ENCODE measurements at places on chromosomes 12 and 14.

DNA sequence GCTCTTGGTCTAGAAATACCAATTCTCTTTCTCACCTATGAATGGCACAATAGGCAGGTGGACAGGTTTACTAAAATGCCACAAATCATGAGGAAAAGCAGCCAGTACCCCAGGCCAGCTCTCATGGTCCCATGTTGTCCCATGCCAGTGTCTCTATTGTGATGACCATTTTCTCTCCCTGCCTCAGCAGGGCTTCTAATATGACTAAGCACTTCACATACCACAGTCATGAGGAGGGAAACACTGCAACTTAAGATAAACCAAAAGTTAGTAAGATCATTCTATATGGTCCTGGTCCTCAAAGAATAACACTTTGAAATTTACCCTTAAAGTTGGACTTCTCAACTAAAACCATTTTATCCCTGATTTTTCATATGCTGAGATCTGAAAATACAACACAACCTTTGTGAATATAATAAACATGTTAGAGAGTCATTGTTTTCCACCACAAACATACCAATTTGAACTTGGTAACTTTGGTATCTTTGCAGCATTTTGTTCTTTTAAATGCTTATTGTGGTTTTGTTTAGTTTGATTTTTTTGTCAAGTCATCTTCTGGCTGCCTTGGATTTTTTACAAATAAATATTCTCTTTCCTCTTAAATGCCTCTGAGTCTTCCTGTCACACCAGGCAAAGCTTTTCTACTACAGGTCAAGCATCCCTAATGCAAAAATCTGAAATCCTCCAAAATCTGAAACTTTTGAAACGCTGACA, 3.6 kb downstream of the TTC5 start:
- DNase-seq: no peak

- no peak for DNase-seq
Measured at GRCh38 chr12:130286741-130287440, 50.8 kb upstream of the PIWIL1 start.

DNA sequence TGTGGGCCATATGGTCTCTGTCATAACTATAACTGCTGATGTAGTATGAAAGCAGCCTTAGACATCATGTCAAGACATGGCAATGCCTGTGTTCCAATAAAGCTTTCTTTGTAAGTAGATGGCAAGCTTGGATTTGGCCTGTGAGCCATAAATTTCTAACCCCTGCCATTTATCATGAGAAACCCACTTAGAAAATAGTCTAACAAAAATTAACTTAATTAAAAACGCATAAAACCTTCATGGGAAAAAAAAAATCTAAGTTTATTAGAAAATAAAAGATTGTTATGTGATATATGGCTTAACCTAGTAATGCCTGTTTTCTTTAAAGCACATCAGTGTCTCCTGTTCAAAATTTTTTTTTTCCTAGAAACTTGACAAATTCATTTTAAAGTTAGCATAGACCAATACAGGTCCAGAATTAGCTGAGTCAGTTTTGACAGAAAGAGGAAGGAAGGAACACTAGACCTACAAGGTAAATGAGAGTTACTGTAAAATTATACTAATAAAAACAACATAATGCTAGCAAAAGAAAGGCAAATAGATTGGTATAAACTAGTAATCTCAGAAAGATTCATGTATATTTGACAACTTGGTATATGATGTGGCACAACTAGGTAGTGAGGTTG, 68.2 kb downstream of the USP15 start:
- DNase-seq: no peak

GRCh38 chr12:120835657-120836056, 68.5 kb downstream of the SPPL3 start:
- DNase-seq: no peak

DNA sequence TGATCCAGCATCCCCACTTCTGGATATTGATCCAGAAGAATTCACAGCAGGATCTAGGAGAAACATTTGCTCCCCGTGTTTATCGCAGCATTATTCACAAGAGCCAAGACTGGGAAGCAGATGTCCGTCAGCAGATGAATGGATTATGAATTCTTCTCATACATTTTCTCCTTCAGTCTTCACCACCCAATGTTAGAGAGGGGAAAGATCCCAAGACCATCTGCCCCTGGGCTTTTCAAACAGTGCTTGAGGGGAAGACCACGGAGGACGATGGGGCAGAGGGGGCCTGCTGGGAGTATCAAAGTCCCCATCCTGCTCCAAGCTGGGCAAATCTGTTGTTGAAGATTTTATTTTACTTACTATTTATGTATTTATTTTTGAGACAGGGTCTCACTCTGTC, 41.1 kb downstream of the SERPINA3 start:
- no peak for DNase-seq

GRCh38 chr14:67816326-67817002, at the start of gene ZFYVE26:
Gene ZFYVE26, minus strand, starts transcription at chr14:67816590. Its CDS starts 627 bp downstream, at chr14:67815963.
- peak; percentile 91 for DNase-seq

DNA sequence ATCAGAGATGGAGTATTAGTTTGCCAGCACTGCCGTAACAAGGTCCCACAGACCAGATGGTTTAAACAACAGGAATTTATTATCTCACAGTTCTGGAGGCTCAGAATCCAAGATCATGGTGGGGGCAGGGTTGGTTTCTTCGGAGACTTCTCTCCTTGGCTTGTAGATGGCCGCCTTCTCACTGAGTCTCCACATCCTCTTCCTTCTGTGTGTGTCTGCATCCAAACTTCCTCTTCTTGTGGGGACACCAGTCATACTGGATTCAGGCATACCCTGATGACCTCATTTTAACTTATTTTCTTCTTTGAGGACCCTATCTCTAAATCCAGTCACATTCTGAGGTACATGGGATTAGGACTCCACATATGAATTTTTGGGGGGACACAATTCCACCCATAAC, 455.5 kb downstream of the RGS6 start:
- DNase-seq: no peak

DNA sequence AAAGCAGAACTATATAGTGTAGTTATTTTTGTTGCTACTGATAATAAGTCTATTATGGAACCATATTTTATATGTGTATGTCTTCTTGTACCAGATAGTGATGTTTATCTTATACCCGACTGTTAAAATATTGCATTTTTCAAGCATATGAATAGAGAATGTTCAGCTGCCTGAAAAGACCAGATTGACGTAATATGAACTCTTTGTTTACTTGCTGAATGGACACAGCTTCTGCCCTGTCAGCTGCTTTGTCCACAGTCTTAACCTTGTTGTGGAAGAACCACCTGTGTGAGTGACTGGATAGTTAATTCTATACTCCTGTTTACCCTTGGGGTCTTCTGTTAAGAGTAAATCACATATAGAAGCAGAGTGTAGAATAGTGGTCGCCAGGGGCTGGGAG, 109.3 kb downstream of the LGR5 start:
- DNase-seq: no peak

- no peak for DNase-seq
Measured at GRCh38 chr12:102680304-102680703, 199.9 kb upstream of the IGF1 start.

- DNase-seq: no peak
Measured at GRCh38 chr14:105562713-105563346, 36.4 kb downstream of the TMEM121 start.

DNA sequence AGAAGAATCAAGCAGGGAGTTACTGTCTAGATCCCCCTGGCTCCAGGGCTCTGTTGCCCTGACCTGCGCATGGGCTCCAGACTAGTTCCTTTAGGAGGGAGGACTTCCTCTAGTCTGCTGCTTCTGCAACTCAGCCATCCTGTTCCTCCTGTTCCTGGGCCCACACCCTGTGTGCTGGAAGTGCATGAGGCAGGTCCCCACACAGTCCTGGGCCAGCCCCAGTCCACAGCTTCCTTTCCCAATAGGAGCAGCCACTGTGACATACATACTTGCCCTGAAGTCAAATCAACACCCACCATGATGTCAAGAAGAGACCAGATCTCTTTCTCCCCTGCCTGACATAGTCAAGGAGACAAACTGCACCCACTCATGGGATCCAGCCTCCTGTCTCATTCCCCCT, 1.3 kb downstream of the SDR9C7 start:
- DNase-seq: no peak

- no peak for DNase-seq
Measured at GRCh38 chr12:92185052-92185451, 39.4 kb upstream of the BTG1 start.

- peak; percentile 22 for DNase-seq
Measured at GRCh38 chr14:70254476-70254961, 65.8 kb upstream of the SLC8A3 start.

GRCh38 chr12:2068653-2069052, 15.9 kb downstream of the CACNA1C start:
- DNase-seq: no peak

GRCh38 chr12:110223777-110224378, 57.2 kb upstream of the ATP2A2 start:
- DNase-seq: no peak

DNA sequence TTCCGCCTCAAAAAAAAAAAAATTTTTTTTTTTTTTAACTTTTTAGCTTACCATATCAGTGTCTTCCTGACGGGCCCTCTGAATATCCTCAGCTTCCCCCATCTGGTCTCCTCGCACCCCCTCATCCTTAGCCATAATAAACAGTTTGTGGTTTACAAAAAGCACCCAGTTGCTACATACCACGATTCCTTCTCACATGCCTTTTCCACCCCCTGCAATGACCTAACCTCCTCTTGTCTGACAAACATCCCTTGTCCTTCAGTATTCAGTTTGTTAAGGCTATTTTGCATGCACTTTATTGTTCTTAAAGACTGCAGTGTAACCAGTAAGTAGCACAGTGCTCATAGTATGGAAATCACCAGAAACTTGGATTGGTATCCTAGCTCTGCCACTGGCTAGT, 88.5 kb downstream of the PPM1H start:
- no peak for DNase-seq

GRCh38 chr14:91586410-91586809, 76.3 kb upstream of the PPP4R3A start:
- DNase-seq: no peak

DNA sequence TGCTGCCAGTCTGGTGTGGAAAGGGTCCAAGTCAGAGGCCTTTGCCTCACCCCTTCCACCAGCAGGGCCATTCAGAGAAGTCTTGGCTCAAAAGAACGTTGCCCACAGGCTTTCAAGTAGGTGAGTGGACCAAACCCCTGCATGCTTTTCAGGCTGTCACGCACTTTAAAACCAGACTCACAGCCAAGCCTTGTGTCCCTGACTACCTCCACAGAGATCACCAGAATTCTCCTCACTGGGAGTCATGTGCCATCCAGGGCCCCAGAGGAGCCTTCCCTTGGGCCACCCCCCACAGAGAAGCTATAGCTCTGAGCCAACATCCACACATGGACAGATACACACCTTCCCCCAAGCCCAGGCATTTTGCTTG, 283.1 kb downstream of the DPF3 start:
- DNase-seq: no peak

GRCh38 chr12:77122236-77122635, 56.9 kb upstream of the E2F7 start:
- DNase-seq: no peak

- DNase-seq: no peak
Measured at GRCh38 chr14:57732463-57733285, 133.2 kb downstream of the SLC35F4 start.

- DNase-seq: no peak
Measured at GRCh38 chr12:118288174-118288573, 84.5 kb downstream of the TAOK3 start.

GRCh38 chr12:110667671-110668070, 21.2 kb downstream of the HVCN1 start:
- no peak for DNase-seq

GRCh38 chr14:94123868-94124267, 5.5 kb downstream of the IFI27L2 start:
- DNase-seq: no peak

- no peak for DNase-seq
Measured at GRCh38 chr12:19856389-19856788, 417.1 kb downstream of the AEBP2 start.

DNA sequence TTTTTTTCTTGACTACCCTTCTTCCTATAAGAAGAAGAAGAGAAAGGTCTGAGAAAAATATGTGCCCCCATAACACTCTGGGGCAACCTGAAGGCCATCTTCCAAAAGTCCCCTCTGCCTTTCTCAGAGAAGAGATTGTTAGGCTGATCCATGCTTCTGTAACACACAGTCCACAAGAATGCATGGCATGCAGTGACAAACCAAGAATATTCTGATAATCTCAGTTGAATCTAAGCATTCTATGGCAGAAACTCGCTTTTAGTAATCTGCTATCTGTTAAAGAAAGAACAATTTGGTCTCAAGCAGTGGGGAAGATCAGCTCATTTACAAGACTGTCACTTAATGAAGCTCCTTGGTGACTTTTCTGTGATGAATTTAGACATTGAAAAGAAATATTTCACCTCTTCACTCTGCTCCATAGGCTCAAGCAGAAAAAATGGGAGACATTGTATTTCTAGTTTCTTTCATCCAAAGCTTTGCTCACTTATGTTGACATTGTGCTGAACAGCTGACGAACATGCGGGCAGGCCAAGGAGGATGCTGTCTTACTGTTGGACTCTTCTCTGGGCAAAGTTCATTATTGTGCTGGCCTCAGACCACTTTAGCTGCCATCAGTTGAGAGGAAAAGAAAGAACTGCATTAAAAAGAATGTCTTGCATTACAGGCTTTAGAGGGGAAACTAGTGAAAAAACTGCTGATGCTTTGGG, 957.1 kb downstream of the DIO2 start:
- DNase-seq: no peak

- DNase-seq: peak; percentile 35
Measured at GRCh38 chr12:121391619-121392324, 8.1 kb upstream of the RNF34 start.

GRCh38 chr14:32109676-32110547, 32.8 kb downstream of the ARHGAP5 start:
- DNase-seq: no peak

DNA sequence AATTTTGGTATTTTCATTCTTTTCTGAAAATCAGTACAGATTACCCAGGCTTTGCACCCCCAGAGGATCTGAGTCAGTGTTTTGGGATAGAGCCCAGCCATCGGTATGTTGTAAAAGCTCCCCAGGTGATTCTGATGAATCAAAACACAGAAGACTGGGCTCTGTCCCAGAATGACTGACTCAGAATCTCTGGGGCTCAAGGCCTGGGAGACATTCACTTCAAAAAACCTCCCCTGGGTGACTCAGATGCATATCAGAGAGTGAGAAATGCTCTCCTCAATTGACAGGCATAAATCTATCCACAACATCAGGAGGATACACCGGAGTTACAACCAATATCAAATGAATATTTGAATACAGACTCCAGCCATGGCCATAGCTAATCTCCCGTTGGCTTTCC, 32.6 kb downstream of the SLC35F4 start:
- DNase-seq: no peak

DNA sequence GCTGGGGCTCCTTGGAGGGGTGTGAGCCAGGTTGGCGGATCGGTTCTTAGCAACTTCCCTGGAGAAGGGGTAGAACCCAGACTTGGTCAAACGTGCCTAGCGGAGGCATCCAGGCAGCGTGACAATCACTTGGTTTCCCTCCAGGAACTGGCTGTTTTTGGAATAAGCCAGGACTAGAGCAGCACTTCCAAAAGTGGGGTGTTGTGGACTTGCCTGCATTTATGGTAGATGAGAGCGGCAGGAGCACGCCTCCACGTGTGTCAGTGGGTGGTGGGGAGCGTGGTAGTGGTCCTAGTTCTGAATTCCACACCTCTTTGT, 2.8 kb downstream of the PRMT8 start:
- DNase-seq: no peak

Data from stimulated activated CD4-positive, alpha-beta T cell treated with anti-CD3 and anti-CD28 coated beads, Interleukin-2, amount 100 ng/mL, for 24 hours (primary cell).